ENCODE measurements at places on chromosomes 16 and 17. TPM values are rescaled to one million over a fixed set of nuclear protein-coding genes. Genes with fewer than 3 reads are reported as not detected.

DNA sequence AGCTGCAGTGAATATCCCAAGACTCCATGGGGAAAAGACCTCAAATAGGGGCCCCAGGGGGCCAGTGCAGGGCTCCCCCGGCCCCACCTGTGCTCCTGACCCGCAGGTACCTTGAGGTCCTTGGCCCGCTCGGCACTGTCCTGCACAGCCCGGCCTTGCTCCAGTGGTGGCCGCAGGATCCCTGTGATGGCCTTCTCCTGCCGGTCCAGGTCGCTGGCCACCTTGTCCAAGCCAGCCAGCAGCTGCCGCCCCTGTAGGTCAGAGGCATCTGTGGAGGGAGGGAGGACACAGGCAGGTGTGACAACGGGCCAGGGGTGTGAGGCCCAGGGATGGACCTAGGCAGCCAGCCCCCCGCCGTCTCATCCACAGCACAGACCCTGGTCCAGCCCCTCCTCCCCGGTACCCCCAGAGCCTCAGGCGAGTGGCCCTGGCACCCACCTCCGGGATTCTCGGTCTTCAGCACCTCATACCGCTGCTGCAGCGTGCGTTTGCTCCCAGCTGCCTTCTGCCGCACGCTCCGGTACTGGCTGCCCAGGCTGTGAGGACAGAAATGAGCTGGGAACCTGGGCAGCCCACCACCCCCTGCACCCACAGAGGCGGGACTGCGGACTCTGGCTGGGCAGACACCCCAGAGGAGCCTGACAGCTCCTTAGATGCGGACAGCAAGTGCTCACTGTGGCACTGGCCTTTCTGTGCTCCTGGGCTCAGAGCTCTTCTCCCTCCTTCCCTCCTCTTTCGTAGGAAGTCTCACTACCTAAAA is 43.7 kb downstream of the PPL start:
- DNase-seq, result no peak

DNA sequence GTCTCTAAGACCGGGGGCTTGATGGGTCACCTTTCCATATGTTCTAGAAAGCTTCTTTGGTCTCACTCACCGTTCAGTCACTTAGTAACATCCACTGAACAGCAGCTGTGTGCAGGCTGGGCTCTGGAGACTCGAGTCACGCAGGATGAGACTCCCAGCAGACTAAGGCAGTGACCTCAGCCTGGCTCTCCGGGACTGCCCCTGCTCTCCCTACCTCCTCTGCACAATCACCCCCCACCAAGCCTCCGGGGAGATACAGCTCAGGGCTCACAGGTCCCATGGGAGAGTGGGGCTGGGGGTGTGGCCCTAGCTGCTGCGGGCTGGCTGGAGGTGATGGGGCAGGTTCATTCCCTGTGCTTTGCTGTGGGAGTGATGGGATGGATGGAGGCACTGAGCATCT is 14.1 kb downstream of the FLYWCH2 start:
- peak; percentile 13 for DNase-seq

DNA sequence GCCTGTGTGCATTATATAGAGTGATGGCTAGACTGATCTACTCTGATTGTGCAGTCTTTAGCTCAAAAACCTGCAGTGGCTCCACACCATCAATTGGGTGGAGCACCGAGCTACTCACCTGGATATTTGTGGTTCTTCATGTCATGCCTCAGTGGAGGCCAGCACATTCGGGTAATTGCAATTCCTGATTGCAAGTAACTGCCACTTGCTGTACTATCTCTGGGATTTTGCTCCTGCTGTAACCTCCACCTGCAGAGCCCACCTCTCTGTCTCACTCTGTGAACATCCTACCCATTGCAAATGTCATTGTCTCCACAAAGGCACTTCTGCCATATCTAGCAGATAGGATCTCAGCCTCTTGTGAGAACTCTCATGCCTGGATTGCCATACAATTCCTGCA is 1.7 kb upstream of the CCL1 start:
- no peak for DNase-seq

DNA sequence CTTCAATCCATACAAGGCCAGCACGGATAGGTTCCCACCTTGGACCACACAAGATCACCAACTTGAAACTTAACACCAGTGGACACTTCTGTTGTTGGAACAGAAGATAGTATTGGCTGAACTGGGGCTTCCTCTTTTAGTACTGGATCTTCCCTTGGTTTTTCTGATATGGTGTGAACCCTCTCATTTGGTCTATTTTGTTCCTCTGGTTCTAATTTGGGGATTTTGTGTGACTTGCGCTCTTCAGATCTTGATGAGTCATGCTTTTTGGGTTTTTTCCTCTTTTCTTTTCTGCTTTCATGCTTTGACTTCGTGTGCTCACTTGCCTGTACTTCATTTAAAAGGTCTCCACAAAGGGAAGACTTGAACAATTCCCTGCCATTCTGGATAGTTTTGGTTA is 39.0 kb downstream of the SOST start:
- DNase-seq, result no peak

GRCh38 chr16:25317732-25318316 is 60.2 kb upstream of the ZKSCAN2 start:
- DNase-seq, result no peak

GRCh38 chr17:11671126-11671525 is 72.9 kb downstream of the DNAH9 start:
- no peak for DNase-seq

- no peak for DNase-seq
Observed at GRCh38 chr16:58863042-58863441, 128.9 kb upstream of the GOT2 start.

- DNase-seq, result no peak
Observed at GRCh38 chr16:22934786-22935185, 120.8 kb downstream of the HS3ST2 start.

GRCh38 chr16:69311533-69312387 is 610 bp downstream of the VPS4A start:
- DNase-seq, result no peak

- peak; percentile 58 for DNase-seq
Observed at GRCh38 chr17:82021107-82021899, 1.4 kb downstream of the CENPX start.

DNA sequence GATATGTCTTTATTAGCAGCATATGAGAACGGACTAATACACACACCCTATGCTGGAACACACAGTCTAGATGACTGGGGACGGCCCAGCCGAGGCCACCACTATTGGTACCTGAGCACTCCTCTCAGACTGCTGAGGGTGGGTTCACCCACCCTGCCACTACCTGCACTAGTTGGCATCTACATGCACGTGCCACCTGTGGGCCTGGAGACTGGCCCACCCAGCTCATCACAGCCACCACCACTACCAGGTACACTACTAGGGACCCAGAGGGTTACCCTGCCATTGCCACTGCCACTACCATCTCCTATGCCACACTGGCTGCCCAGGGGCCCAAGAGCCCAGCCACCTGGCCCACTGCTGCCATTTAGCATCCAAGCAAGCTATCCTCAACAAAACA is 32.5 kb downstream of the MEAK7 start:
- DNase-seq, result no peak

DNA sequence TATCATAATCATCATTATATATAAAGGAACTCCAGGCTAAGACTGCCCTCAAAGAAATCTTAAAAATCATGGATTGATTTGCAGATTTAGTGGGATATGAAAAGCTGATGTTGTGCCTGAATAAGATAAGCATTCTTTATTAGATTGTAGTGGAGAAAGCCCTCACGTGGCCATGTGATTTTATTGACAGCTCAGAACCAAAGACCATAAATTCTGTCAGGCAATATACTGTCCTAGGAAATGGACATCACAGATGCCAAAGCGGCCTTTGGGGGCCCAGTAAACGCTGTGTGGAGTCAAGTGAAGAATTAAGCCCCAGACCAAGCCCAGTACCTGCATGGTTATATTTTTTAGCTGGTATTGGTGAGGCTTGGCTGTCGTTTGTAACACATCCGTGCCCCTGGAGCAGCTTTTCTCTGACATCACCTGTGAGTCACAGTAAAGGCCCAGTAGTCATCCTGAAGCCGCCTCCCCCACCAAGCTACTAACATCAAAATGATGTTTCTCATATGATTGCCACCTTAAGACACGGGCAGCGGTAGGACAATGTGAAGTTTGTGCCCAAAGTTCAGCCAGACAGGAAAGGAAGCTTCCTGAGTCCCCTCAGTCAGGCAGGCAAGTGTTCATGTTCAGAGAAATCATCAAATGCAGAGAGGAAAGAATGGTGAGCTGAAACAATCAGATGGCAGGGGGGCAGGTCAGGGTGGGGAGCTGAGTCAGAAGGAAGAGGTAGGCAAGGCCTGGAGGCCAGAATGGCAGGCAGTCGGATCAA is 209.4 kb downstream of the IRX3 start:
- DNase-seq, result no peak

- DNase-seq, result peak; percentile 58
Observed at GRCh38 chr16:57533431-57534336, 2.7 kb downstream of the CCDC102A start.

GRCh38 chr16:51242296-51242994 is 91.4 kb upstream of the SALL1 start:
- DNase-seq, result no peak

DNA sequence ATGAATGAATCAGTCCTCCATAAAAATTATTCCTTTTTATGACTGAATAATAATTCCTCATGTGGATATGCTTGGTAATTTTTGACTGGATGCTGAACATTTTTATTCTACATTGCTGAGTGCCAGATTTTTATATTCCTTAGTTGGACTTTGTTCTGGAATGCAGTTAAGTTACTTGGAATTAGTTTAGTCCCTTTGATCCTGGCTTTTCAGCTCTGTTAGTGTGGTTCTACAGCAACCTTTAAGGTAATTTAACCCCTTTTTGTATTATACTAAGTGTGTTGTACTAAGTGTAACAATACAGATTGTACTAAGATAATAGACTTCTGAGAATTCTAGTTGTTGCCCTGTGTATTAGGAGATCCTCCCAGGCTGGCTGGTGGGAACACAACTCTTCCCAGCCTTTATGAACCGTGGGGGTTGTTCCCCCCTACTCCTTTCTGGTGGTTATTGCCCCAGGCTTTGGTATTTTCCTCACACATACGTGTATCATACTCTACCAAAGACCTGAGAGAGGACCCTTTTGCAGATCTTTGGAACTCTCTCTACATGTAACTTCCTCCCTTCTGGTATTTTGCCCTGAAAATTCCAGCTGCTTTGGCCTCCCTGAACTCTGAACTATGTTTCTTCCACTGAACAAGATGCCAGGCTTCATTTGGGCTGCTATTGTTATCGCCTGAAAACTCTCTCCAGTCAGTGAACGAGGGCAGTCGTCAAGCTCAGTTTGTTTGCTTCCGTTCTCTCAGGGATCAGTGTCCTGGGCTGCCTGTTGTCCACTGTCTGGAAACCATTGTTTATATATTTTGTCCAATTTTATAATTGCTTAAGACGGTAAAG is 30.5 kb downstream of the TANGO6 start:
- DNase-seq, result no peak

DNA sequence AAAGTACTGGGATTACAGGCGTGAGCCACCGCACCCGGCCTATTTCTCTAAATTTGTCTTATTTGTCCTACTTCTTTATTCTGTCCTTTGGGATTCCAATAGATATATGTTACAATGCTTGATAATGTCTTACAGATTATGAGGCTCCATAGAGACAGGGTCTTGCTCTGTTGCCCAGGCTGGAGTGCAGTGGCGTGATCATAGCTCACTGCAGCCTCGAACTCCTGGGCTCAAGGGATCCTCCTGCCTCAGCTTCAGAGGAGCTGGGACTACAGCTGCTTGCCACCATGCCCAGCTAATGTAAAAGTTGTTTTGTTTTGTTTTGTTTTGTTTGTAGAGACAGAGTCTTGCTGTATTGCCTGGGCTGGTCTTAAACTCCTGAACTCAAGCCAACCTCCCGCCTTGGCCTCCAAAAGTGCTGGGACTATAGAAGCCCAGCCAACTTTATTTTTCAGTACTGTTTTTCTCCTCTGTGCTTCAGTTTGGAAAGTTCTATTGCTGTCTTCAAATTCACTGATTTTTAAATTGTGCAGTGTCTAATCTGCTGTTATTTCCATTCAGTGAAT is 10.3 kb downstream of the ANKRD13B start:
- no peak for DNase-seq

DNA sequence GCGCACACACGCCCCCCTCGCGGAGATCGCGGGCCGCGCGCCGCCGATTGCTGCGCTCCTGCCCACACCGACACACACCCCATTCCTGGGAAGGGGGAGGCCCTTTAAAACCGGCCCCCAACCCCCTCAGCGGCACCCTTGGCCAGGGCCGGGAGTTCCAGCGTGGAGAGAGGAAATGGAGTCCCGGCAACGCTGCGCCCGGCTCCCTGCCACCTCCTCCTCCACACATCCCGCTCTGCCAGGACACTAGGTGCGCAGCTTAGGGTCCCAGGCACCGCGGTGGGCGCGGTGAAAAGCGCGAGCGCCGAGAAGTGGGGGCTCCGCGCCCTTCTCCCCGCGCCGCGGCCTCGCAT is 397 bp downstream of the CDC42EP4 start:
- no peak for DNase-seq

DNA sequence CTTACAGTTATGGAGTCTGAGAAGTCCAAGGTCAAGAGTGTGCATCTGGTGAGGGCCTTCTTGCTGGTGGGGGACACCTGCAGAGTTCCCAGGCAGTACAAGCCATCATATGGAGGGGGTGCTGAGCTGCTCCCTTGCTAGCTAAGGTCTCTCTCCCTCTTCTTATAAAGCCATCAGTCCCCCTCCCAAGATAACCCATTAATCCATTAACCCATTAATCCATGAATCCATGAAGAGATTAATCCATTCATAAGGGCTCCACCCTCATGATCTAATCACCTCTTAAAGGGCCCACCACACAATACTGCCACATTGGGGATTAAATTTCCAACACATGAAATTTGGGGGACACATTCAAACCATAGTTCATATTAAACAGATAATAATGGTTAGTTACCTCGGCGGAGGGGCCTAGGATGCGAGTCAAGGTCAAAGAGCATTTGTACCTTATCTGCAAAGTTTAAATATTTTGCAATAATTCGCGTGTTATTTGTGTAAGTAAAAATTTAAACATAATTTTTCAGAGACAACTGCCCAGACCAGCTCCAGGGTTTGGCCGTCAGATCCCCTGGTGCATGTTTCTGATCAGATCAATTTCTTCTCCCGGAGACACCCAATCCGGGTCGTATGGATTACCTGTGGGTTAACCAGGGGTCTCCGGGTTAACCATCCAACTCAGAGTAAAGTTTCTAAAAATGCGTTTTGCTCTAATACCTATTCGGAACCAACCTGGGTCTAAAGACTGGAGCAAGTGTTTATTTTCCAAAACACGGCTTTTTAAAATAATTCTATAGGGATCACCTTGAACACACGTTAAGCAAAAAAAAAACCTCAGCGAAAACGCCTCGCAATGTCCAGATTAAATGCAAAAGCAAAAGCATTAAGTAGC is 740 bp upstream of the POLR3E start:
- DNase-seq, result no peak

- no peak for DNase-seq
Observed at GRCh38 chr17:49873926-49874325, 26.1 kb upstream of the TAC4 start.

SCGB1C2 gene
- not detected for total RNA-seq

SMTNL2 gene
- total RNA-seq, result 3.7 TPM

TPPP3 gene
- total RNA-seq, result 29.1 TPM

NPIPB2 gene
- 9.0 TPM for total RNA-seq

TMEM220 gene
- 5.4 TPM for total RNA-seq

IL17C gene
- total RNA-seq, result not detected

PPY gene
- not detected for total RNA-seq

C16orf92 gene
- not detected for total RNA-seq

NKD1 gene
- total RNA-seq, result 3.3 TPM

Data from ovary (tissue), 10 donors.